ENCODE measurements at places on chromosomes 12 and 14.

GRCh38 chr12:69067713-69068112 lies 134.7 kb upstream of the CPM start:
- DNase-seq = no peak

DNA sequence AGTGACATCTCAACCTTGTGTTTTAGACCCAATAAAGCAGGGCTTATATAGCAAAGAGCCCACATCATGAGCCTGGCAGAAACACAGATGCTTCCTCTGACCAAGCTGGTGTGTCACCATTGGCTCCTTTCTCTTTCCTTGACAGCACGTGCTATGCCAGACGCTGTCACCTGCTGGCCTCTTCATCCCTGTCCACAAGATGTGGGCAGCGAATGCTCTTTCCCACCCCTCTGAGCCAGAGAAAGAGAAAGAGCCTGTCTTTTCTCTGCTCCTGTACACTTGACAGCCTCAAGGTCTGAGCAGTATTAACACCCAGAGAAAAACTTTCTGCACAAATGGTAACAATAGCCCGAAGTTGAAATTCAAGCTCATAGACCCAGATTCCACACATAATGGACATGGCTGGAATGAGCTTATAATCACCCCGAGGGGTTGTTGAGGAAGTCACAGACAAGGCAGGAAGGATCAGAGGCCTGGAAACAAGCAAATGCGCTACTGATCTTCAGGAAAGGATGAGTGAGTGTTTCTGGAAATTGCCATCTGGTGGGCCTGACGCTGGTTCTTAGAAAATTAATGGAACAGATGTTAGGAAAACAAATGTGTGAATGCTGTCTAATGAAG lies 8.9 kb downstream of the TGFB3 start:
- DNase-seq = no peak

GRCh38 chr12:132582058-132582420 lies 28.3 kb downstream of the LRCOL1 start:
- no peak for DNase-seq

GRCh38 chr12:8603286-8603685 lies 9.4 kb downstream of the AICDA start:
- DNase-seq = no peak

DNA sequence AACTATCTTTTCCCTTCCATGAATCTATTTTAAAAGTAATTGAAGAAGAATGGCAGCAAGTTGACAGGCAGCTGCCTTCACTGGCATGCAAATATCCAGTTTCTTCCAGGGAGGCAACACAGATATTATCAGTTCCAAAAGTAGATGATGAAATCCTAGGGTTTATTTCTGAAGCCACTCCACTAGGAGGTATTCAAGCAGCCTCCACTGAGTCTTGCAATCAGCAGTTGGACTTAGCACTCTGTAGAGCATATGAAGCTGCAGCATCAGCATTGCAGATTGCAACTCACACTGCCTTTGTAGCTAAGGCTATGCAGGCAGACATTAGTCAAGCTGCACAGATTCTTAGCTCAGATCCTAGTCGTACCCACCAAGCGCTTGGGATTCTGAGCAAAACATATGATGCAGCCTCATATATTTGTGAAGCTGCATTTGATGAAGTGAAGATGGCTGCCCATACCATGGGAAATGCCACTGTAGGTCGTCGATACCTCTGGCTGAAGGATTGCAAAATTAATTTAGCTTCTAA lies 18.4 kb downstream of the TMPO start:
- DNase-seq = no peak

DNA sequence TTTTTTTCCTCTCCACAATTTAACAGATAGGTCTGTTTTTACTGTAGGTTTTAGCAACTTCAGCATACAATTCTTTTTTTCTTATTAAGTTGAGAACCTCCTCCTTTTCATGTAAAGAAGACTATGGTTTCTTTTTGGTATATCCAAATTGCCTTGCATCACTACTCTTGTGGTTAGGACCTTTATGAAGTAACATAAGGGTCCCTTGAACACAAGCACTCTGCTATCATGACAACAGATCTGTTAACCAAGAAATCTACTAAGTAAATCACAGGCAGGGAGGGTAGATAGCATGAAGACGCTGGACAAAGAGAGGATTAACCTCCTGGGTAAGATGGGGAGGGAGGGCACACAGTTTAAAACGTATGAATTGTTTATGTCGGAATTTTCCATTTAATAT lies 380.6 kb downstream of the CCDC91 start:
- DNase-seq = no peak

Measured in activated T-helper 1 cell treated with anti-CD3 and anti-CD28 coated beads, Interleukin-2, amount 50 U/mL, for 16 hours (primary cell).